ENCODE measurements at places on chromosomes 7 and 10.

DNA sequence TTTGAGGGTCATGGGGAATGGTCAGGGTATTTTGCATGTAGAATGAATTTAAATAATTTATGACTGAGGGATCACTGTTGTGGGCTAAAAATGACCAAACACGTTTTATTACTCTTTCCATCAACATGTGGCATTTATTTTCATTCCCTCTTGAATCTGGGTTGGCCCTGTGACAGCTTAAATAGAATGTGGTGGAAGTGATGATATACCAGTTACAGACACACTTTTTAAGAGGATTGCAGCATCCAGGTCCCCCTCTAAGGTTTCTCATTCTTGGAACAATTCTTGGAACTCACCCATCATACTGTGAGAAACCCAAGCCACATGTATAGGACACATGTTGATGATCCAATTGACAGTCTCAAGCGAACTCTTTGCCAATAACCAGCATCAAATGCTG is 272.4 kb downstream of the ETV1 start:
- DNase-seq, result no peak

GRCh38 chr7:27936047-27936767 is 196.2 kb downstream of the TAX1BP1 start:
- DNase-seq, result no peak

DNA sequence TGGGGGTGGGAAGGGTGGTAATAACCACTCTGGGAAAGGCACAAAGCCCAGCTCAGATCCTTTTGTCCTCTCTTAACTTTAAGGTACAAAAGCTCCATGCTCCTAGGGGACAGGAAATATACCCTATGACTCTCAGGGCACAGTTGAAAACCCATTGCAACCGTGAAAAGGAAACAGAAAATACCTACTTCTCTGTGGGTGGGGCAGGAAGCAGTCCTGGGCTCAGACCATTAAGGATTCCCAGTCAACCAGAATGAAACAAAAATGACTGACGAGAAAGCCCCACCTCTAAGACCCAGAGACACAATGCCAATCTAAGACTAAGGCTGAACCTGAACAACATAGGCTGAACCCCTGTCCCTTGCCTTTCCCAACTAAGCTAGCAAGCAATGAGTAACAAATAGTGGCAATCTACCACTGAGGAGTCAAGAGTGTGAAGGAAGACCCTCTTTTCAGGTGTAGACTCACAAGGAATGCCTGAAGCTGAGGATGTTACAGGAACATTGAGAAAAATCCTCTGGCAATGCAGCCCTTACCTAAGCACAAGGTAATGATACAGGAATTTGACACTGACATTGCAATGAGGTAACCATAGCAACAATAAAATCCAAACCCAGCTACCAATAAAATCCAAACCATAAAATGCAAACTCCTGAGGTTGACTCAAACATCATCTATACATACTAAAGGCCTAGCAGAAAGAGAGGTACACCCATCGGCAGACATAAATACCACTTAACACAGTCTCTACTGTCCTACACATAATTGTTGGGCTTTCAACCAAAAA is 380.1 kb downstream of the HPSE2 start:
- DNase-seq, result no peak

DNA sequence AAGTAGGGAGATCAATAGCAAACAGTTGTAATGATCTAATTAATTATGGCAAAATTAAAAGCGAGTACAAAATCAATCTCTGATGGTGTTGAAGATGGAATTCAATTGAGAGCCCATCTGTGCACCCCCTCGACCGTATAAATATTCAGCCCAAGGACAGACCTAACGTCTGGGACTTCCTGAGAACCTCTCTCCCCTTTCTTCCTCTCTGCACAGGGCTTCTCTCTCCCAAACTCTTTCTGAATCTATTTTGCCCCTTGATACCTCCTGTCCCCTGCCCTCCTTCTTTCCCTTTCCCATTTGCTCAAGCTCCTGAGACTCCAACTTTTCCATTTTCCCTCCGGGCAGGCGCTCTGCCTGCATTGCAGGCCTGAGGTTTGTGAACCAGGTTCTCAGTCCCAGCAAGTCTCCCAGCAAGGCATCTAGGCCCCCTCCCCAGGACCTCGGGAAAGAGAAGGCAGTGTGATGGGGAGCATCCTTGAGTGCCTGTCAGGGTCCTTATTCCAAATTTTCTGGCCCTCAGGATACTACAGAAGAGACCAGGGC is 8.5 kb upstream of the PAX2 start:
- no peak for DNase-seq

Measured in SW 1271 (cell line).